CD4-positive, CD25-positive, alpha-beta regulatory T cell (primary cell): ENCODE measurements at places on chromosomes 11 and 22.

- no peak for DNase-seq
These were observed 3.9 kb upstream of the RANBP1 start for GRCh38 chr22:20111689-20112622.

GRCh38 chr11:111366560-111367410 lies 12.3 kb downstream of the POU2AF1 start:
- DNase-seq = no peak

- DNase-seq = no peak
These were observed 441.1 kb upstream of the CCDC90B start for GRCh38 chr11:83727251-83727650.

DNA sequence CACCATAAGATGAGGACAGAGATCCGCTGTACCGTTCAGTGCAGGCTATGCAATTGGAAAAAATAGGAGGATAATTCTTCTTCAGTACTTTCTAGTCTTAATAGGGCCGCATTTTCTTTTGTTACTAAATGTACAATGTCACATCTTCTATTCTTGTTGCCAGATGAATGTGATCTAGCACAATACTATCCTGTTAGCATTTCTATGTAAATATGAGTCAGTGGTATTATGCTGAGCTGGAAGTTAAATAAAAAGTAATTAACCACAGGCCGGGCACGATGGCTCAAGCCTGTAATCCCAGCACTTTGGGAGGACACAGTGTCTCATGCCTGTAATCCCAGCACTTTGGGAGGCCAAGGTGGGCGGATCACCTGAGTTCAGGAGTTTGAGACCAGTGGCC lies 24.4 kb upstream of the BIRC3 start:
- no peak for DNase-seq

GRCh38 chr11:94130298-94131046 lies 1.8 kb downstream of the PANX1 start:
- no peak for DNase-seq

- DNase-seq = peak; percentile 75
These were observed 179.2 kb upstream of the ZBED5 start for GRCh38 chr11:11036848-11037732.

DNA sequence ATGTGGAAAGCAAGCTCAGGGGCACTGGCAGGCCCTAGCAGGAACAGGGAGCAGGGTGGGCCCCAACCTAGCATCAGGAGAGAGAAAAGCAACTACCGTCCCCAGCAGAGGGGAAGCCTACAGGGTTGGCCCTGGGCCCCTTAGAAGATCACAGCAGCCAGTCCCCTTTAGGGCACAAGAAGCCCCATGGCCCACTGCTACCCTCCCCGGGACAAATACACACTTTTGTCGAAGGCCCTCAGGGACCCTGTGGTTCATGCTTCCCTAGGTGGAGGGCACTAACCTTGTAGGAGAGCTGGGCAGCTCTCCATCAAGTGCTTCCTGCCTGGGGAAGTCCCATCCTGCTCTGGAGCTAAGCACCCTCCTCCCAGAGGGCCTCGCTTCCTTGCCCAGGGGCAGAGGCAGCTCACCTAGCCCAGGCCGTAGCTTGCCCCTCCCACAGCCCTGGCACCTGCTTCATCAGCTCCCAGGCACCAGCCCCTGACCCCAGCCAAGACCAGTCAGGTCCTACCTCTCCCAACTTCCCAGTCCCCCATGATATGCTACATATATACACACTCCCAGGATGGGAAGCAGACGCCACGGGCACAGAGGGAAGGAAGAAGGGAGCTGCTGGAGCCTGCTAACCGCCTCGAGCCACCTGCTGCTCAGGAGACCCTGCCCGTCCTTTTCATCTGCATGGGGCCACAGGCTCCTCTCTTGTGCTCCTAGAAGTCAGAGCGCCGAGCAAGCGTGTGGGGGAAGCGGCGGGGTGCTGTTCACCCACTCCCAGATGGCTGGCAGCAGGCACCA lies 20.1 kb downstream of the SUN2 start:
- no peak for DNase-seq

DNA sequence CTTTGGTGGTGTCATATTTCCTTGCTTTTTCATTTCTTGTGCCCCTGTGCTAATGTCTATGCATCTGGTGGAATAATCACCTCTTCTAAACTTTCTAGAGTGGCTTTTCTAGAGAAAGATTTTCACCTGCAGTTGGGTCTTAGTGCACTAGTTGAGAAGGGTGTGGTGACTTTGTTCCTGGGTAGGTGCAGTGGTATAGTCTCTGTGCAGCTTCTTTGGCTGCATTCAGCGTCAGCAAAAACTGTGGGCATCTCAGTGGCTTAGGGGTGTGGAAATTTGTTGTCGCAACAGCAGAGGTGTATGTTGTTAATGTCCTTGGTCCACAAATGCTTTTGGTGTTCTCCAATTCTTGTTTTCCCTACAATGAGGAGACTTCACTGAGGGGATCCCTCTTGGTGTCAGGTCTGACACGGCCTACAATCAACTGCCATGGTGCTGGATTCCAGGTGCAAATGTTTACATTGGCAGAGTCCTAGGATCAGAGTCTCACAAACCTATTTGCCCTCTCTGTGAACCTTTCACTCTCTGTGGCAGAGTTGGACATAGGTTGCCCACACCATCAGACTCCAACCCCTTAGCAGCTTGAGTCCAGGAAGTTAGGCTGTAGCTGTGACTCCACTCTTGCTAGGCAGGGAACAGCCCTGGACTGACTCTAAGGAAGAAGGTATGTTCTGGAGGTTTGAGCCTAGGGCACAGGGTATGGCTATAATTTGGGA lies 48.8 kb downstream of the GDPD4 start:
- no peak for DNase-seq

GRCh38 chr11:106463154-106463553 lies 385.7 kb downstream of the AASDHPPT start:
- DNase-seq = no peak

GRCh38 chr11:31806928-31807798 lies 4.0 kb downstream of the PAX6 start:
- no peak for DNase-seq

- DNase-seq = no peak
These were observed 112.3 kb downstream of the MIAT start for GRCh38 chr22:26769663-26770062.

DNA sequence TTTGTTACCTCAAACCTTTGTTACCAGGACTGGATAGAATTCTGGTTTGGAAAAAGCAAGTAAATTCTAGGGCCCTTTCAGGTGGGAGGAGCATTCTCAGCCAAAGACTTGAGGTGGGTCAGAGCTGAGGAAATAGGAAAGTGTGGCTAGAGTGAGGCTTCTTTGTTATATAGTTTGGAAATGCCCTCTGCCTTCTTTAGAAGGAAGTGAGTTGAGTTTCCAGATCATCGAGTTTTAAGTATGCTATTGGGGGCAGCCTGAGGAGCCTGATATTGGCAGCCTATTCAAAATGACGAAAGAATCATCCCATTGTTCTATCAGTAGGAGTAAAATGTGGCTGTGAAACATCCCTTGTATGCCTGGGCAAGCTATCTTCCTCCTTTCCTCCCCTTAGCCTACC lies 134.1 kb downstream of the ARHGAP42 start:
- DNase-seq = no peak

DNA sequence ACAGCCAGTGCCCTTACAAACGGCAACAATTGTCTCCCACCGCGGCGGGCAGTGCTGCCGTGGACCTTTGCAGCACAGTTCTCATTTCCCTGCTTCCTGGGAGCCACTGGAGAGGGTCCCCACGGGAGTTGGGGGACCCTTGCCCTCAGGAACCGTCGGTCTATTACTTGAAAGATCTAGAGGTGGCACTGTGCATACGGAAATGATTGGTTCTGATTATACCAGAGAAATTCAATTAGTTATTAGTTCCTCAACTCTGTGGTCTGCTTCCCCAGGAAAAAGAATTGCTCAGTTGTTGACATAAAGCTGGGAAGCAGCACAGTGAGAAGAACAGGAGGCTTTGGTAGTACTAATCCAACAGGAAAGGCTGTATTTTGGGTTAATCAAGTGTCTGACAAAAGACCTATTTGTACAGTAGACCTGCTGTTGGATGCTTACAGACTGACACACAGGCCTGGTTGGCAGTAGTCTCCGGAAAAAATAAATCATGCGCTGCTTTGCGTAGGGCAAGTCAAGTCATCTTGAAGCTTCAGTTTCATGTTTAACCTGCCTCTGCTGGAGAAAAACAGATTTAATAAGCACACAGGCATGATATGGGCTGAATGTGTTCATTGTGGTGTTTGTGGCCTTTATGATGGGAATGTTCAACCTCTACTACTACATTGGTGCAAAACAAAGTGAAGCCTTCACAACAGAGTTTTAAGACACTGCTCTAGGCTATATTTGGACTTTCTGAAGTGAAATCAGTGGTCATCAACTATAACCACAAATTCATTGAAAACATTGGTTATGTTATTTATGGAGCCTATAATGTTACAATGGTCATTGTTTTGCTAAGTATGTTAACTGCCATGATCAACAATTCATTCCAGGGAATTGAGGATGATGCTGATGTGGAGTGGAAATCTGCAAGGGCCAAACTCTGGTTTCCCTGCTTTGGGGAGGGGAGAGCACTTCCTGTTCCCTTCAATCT lies 54.6 kb upstream of the SC5D start:
- DNase-seq = no peak
